ENCODE measurements at places on chromosomes 5 and 9. TPM values are rescaled to one million over a fixed set of nuclear protein-coding genes. Genes with fewer than 3 reads are reported as not detected.
A peak's percentile ranks its signal among the peaks of the same experiment; 100 is the strongest.

Gene CCDC152
- total RNA-seq = 6.6 TPM

Gene GABRA1
- total RNA-seq = 1.4 TPM

Gene SLC4A9
- 0.33 TPM for total RNA-seq

Gene IFNA21
- total RNA-seq = not detected

Gene FANCC
- 5.8 TPM for total RNA-seq

- no peak for DNase-seq
Observed at GRCh38 chr5:42337143-42337542, 86.1 kb upstream of the GHR start.

DNA sequence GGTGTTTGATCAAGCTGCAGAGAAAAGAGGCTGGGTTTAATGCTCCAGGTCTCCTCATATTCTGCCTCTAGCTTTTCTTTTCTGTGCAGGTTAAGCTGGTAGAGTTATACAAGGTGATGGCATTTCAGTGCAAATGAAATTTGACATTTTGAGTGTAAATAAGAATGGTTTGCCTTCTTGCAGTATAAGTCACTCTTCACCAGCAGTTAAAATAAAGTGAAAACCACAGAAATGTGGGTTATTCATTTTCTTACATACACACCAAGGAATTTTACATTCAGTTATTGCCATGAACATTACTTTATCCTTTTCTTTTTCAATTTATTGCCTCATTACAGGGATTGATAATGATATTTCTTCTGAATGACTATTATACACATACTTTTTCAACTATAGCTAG lies 337.5 kb upstream of the PCSK5 start:
- DNase-seq = no peak

DNA sequence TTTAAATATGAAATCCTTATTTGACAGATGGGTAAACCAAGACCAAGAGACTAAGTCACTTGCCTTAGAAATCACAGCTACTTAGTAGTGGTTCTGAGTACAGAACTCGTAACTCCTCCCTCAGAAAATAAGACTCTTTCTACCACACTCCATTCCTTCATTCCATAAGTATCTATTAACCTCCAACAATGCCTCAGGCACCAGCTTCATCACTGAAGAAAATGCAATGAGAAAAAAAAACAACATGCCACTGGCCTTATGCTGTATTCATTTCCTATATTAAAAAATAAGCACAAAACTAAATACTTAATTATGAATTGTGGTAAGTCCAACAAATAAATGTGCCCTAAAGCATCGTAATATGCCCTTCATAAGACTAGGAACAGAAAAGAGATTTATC lies 13.5 kb upstream of the FREM1 start:
- DNase-seq = no peak

- DNase-seq = no peak
Observed at GRCh38 chr5:96013254-96013653, 51.6 kb upstream of the ELL2 start.

- no peak for DNase-seq
Observed at GRCh38 chr5:172777881-172778814, 7.2 kb upstream of the DUSP1 start.

- no peak for DNase-seq
Observed at GRCh38 chr5:119274767-119275130, 81.1 kb upstream of the TNFAIP8 start.

DNA sequence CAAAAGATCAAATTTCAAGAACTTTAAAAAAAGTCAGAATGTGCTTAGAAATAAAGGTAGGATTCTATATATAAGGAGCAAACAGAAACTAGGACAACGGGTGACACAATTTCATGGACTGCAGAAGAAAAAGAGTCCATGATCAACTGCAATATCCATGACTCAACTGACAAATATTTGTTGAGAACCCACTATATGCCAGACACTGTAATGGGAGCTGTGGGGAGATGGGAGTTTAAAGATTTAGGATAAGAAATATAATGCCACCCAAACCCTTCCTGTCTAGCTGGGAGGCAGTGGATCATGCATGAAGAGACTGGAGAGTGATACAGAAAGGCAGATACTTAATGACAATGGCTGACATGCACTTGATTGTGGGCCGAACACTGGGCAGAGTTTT lies 27.6 kb upstream of the CCDC112 start:
- DNase-seq = no peak

- no peak for DNase-seq
Observed at GRCh38 chr5:3353561-3353960, 242.1 kb upstream of the IRX1 start.

DNA sequence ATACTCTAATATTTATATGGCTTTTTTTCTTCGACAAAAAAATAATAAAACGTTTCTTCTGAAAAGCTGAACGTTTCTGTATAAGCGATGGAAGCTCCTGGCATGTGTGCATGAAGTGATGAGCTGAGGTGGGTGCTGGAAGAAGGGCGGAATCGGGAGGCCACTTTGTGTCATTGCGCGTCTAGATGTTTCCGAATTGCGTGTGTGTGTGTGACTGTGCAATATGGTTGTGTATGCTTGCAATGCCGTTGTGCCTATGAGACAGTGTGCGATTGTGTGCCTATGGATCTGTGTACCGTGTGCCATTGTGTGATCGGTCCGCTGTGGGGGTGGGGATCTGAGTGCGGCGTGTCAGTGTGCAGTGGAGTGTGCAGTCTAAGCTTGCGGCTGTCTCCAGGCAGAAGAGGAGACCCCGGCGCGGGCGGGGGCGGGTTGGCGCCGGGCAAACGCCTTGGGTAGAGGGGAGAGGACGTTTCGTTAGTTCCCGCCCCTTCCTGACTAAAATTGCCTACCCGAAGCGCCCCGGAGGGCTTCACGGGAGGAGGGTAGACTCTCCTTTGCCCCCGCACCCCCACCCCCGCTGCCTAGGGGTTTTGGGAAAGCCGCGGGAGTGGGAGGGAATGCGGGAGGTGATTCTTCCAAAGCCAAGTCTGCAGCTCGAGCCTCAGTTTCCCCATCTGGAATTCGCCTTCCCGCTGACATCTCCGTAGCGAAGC lies 24.2 kb downstream of the PCDHGC5 start:
- peak; percentile 84 for DNase-seq

GRCh38 chr5:115487168-115487567 lies 57.4 kb downstream of the FEM1C start:
- DNase-seq = no peak

- DNase-seq = no peak
Observed at GRCh38 chr5:111779922-111780292, 22.9 kb upstream of the NREP start.

- DNase-seq = no peak
Observed at GRCh38 chr5:57715296-57715695, 232.7 kb upstream of the ACTBL2 start.

GRCh38 chr9:136991993-136992818 lies at the start of gene PAXX:
Gene PAXX (plus strand): TSS chr9:136992422. CDS start chr9:136992444, 22 bp downstream.
- DNase-seq = peak; percentile 100

DNA sequence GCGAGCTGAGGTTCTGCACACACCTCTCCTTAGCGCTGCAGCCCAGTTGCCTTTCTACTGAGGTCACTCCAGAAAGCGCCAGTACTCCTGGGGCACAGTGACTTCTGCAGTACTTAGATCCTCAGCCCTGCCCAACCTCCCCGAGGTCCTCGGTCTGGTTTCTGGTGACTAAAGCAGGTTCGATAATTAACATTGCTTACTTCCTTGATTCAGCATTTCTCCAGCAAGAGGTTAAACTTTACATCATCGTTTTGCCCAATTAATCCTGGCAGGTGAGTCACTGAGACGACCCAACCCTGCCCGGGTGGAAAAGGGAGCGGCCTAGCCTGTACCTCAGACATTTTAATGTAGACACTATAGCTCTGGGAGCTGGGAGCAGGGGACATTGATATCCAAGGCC lies 77.6 kb downstream of the PLAC8L1 start:
- DNase-seq = no peak

GRCh38 chr9:23777328-23777727 lies 48.7 kb downstream of the ELAVL2 start:
- no peak for DNase-seq

GRCh38 chr5:1001406-1002270 lies 7.0 kb upstream of the NKD2 start:
- DNase-seq = peak; percentile 16

GRCh38 chr5:51466214-51466613 lies 83.0 kb downstream of the ISL1 start:
- no peak for DNase-seq

DNA sequence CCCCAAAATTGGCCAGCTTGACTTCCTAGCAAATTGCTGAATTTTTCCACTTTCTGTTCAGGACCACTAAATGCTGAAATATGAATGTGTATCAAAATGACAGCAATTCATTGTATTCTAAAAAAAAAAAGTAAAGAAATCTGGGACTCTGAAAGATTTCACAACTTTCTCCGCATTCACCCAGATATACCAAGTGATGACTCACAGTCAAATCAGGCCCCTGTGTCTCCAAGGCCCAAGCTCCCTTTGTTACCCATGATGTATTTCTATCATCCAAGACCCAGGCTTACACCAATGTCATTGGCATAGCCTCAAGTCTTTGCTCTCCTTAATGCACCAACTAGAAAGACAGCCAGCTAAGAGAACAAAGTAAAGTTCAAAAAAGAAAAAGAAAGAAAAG lies 493.9 kb downstream of the NTRK2 start:
- no peak for DNase-seq

DNA sequence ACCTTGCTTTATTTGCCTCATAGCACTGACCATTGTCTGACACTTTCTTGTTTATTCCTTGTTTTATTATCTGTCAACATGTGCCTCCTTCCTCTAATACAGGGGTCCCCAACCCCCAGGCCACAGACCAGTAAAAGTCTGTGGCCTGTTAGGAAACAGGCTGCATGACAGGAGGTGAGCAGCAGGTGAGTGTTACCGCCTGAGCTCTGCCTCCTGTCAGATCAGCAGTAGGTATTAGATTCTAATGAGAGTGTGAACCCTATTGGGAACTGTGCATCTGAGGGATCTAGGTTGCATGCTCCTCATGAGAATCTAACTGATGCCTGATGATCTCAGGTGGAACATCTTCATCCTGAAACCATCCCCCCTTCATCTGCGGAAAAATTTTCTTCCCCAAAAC lies 228.0 kb downstream of the HINT1 start:
- DNase-seq = no peak

- no peak for DNase-seq
Observed at GRCh38 chr5:163846512-163846911, 341.1 kb downstream of the MAT2B start.

Data from H7 (cell line).